SJSA1 (cell line): ENCODE measurements at places on chromosomes 2 and 18.

DNA sequence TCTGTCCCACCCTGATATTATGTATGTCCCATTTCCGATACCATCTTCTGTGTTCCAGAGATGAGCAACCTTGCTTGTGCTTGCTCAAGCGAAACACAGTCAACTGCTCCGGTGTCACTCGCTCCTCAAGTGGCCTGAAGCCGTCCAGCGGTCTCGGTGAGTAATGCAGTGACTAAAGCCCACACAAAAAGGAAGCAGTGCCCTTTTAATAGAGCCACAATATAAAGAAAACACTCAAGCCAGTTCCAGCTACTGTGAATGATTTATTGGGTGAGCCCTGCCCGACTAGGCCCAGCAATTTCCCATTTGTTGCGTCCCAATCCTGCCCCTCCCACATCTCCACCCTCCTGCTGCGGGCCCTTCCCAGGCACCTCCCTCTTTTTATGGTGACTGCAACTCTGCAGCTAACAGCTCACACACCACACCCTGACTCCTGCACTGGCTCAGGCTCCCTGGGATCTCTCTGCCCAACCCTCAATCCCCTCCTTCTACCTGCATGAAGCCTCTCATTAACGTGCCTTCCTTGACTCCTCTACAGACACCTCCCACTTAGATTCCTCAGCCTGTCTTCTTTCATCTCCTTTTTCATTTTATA lies 44.2 kb upstream of the DSC1 start:
- no peak overlapping the region for H3K4me3 ChIP-seq
- DNase-seq: peak; percentile 79
- peaks cover 4% of the 10 kb centered on the region for H3K4me1 ChIP-seq
- H3K27ac ChIP-seq: no peak overlapping the region

GRCh38 chr2:204495381-204495780 lies 49.9 kb upstream of the PARD3B start:
- H3K27me3 ChIP-seq: no peaks in the 10 kb centered on the region
- H3K4me1 ChIP-seq: peaks cover 14% of the 10 kb centered on the region
- H3K36me3 ChIP-seq: no peaks in the 10 kb centered on the region
- H3K4me3 ChIP-seq: no peak overlapping the region

- no peaks in the 10 kb centered on the region for H3K4me1 ChIP-seq
- no peak for DNase-seq
- H3K4me3 ChIP-seq: no peak overlapping the region
- no peaks in the 10 kb centered on the region for H3K36me3 ChIP-seq
- H3K27ac ChIP-seq: no peak overlapping the region
- no peaks in the 10 kb centered on the region for H3K27me3 ChIP-seq
Observed at GRCh38 chr2:120182019-120182560, 41.1 kb downstream of the TMEM185B start.

- no peak overlapping the region for H3K27ac ChIP-seq
- H3K4me1 ChIP-seq: no peaks in the 10 kb centered on the region
- no peak overlapping the region for H3K4me3 ChIP-seq
- no peaks in the 10 kb centered on the region for H3K36me3 ChIP-seq
- no peaks in the 10 kb centered on the region for H3K27me3 ChIP-seq
Observed at GRCh38 chr2:23146011-23146410, 239.0 kb upstream of the KLHL29 start.

GRCh38 chr18:44841221-44841620 lies 160.5 kb downstream of the SETBP1 start:
- H3K27ac ChIP-seq: no peak overlapping the region
- no peaks in the 10 kb centered on the region for H3K27me3 ChIP-seq
- H3K4me3 ChIP-seq: no peak overlapping the region
- peaks cover 40% of the 10 kb centered on the region for H3K4me1 ChIP-seq
- DNase-seq: no peak

- no peak overlapping the region for H3K4me3 ChIP-seq
- H3K4me1 ChIP-seq: peaks cover 56% of the 10 kb centered on the region
- no peak for DNase-seq
- H3K27me3 ChIP-seq: no peaks in the 10 kb centered on the region
- no peak overlapping the region for H3K27ac ChIP-seq
- H3K36me3 ChIP-seq: no peaks in the 10 kb centered on the region
Observed at GRCh38 chr2:186540941-186541340, 48.9 kb upstream of the ITGAV start.

- H3K27me3 ChIP-seq: no peaks in the 10 kb centered on the region
- peaks cover 27% of the 10 kb centered on the region for H3K36me3 ChIP-seq
- H3K4me1 ChIP-seq: no peaks in the 10 kb centered on the region
- H3K27ac ChIP-seq: no peak overlapping the region
- no peak for DNase-seq
Observed at GRCh38 chr18:79935098-79935480, 16.4 kb downstream of the SLC66A2 start.

DNA sequence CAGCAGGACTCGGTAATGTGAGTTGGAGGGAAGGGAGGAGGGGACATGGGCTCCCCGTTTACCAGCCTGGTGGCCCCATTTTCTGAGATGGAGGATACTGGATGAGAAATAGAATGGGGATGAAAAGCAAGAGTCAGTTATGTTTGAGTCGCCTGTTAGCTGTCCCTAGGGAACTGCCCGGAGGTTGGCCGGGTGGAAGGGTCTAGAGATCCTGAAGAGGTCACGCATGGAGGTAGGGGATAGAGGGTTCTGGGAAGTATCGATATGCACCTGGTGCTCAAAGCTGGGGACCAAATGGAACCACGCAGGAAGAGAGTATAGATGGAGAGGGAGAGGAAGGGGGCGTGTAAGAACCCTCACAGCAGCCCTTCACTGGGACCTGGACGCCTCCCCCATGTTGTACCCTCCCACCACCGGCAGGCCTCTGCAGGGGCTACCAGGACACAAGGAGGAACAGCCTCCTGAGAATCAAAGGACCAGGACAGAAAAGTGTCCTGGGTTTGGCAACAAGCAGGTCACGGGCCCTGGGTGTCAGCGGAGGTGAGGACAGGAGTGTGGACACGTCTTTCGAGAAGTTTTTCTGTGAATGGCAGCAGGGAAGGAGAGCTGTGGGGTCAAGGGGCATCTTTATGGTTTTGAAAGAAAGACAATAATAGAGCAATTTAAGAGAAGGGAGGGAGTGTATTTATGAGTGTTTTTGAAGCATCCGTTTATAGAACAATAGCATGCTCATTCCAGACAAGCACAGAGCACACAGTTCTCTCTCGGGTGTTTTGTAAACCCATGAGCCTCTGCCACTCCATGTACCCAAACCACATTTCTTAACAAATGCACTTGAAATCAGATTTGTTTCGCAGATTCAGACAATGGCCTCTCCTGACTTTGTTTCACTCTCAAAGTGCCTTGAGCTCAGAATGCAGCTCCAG lies 132.2 kb downstream of the SMAD7 start:
- peaks cover 34% of the 10 kb centered on the region for H3K4me1 ChIP-seq
- H3K36me3 ChIP-seq: peaks cover 100% of the 10 kb centered on the region
- H3K4me3 ChIP-seq: no peak overlapping the region
- H3K27ac ChIP-seq: no peak overlapping the region

- DNase-seq: no peak
- H3K4me1 ChIP-seq: peaks cover 36% of the 10 kb centered on the region
- H3K27ac ChIP-seq: peak overlapping the region; percentile 90
- no peaks in the 10 kb centered on the region for H3K36me3 ChIP-seq
- no peak overlapping the region for H3K4me3 ChIP-seq
Observed at GRCh38 chr2:168611091-168611490, 155.0 kb downstream of the CERS6 start.

GRCh38 chr2:11234309-11234708 lies 79.0 kb downstream of the SLC66A3 start:
- peaks cover 23% of the 10 kb centered on the region for H3K36me3 ChIP-seq
- H3K4me1 ChIP-seq: peaks cover 4% of the 10 kb centered on the region; the same call in 1 of the 2 replicates
- no peak overlapping the region for H3K27ac ChIP-seq
- no peak overlapping the region for H3K4me3 ChIP-seq
- no peaks in the 10 kb centered on the region for H3K27me3 ChIP-seq

DNA sequence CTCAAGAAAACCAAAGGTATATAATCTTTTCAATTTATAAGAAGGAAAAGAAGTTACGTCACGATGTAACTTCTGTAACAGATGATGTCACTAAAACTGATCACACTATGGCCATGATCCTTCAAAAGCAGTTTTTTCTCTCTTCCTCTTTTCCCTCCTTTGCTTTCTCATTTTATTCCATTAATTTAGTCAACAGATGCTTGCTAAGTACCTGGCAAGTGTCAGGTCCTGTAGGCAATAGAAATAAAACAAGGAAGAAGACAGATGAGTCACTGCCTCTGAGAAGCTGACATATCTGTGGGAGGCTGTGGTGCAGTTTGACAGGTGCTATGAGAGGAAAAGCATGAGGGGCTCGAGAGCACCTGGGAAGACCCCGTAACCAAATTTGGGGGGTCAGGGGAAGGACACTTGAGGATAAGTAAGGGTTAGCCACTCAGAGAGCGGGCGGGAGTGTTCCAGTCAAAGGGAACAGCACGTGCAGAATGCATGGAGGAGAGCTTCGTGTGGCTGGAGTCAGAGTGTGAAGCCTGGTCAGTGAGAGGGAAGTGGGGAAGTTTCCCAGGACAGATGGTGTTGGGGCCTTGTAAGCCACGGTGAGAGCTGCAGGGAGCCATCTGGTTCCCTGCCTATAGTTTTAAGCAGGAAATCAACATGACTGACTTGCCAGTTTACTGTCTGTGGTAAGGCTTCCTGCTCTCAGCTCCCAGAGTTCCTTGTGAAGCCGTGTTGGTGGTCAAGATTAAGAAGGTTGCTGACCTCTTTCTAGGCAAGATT lies 198.8 kb upstream of the FOSL2 start:
- peaks cover 4% of the 10 kb centered on the region; the same call in 1 of the 2 replicates for H3K4me1 ChIP-seq
- no peak overlapping the region for H3K4me3 ChIP-seq
- no peak for DNase-seq
- no peak overlapping the region for H3K27ac ChIP-seq

DNA sequence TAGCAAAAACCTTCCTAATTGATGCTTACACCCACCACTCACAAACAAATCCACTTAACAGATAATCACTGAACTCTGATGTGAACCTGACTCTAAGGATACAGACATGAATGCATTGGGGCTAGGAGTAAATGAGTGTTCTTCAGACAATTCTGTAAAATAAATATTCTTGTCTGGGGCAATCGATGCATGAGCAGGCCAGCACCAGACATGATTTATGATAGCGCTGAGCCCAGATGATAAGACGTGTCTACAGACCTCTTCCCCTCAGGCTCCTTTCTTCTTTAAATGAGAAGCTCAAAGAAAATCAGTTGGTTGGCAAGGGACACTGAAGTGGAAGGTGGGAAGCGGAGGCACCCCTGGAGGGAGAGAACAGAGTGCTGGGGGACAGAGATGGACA lies 27.3 kb upstream of the BIN1 start:
- no peak for DNase-seq
- H3K4me1 ChIP-seq: no peaks in the 10 kb centered on the region
- H3K27me3 ChIP-seq: no peaks in the 10 kb centered on the region
- no peak overlapping the region for H3K4me3 ChIP-seq

DNA sequence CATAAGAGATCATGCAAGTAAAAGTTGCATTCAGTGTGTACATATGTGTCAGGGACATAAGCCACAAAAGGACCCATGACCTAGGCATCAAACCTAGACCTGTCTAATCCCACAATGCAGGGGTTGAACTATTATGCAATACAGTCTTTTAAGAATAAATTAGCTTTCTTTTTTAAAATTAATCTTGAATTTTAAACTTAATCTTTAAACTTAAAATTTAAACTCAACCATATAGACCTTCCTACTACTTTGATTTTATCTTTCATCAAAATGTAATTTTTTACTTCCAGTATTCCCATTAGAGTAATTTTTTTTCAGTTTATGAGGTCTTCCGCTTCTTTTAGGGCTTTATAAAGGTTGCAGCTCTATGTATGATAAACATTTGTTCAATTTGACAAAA lies 702.9 kb downstream of the SUCLG1 start:
- H3K36me3 ChIP-seq: no peaks in the 10 kb centered on the region
- no peaks in the 10 kb centered on the region for H3K27me3 ChIP-seq
- no peaks in the 10 kb centered on the region for H3K4me1 ChIP-seq
- H3K27ac ChIP-seq: no peak overlapping the region
- no peak for DNase-seq

DNA sequence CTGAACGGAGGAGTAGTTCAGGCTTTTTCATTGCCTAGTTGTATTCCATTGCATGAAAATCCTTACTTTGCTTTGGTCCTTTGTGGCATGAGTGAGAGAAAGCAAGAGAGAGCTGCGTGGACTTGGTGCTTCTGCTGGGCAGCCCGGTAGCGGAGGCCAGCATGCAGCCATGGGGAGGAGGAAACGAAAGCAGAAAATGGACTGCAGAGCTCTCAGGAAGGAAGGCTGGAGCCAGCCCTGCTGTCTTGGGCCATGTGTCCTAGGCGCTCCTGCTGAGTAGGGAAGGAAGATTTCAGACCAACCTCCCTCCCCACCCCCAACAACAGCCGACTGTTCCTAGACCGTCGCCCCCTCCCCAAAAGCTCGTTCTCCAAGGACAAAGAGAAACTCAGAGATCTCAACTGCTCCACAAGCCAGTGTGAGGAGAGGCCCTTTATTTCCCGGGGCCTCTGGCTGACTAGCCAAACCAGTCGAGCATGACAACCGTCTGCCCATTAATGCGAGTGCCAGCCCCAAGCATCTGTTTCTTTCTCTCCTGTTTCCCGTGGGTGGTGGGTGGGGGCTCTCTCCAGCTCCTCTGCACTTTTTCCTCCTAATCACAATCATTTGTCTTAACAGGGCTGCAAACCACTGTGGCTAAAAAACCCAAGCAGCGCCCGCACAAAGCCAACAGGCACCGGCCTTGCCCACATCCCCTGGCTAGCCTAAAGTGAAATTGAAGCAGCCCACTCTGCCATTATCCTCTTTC lies 66.8 kb upstream of the FZD7 start:
- DNase-seq: no peak
- H3K4me1 ChIP-seq: peaks cover 16% of the 10 kb centered on the region
- H3K27me3 ChIP-seq: no peaks in the 10 kb centered on the region
- no peak overlapping the region for H3K4me3 ChIP-seq
- no peaks in the 10 kb centered on the region for H3K36me3 ChIP-seq

DNA sequence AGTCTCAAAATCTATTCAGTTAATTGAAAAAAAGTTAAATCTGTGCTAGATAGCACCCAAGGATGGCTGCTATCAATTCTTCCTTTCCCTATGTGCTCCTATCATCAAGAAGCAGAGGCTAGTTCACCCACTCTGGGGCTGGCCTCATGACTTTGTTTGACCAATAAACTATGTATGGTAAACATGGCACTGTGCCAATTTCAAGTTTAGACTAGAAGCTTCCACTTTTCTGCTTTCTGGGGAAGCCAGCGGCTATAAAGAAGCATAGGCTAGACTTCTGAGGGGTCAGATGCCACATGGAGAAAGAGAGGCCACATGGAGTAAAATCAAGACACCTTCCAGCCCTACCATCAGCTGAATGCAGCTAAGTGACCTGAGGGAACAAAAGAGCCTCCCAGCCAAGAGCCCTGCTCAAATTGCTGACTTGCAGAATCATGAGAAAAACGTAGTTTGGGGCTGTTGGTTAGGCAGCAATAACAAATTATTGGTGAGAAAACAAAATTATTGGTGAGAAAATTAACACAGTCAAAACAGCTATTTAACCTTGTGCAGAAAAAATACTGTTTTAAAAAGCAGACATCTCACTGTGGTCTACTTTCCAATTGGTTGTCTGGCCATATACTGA lies 86.5 kb upstream of the SLC14A2 start:
- DNase-seq: no peak
- H3K36me3 ChIP-seq: no peaks in the 10 kb centered on the region
- no peak overlapping the region for H3K4me3 ChIP-seq
- no peaks in the 10 kb centered on the region for H3K4me1 ChIP-seq
- H3K27ac ChIP-seq: no peak overlapping the region
